Neural crest cell (in vitro differentiated cells): ENCODE measurements at places on chromosomes 4 and X. TPM values are rescaled to one million over a fixed set of nuclear protein-coding genes. Genes with fewer than 3 reads are reported as not detected.

TMEM31 gene
- total RNA-seq: 2.0 TPM in 1 of 2 replicates, not detected in the other

GAGE2A gene
- total RNA-seq: not detected in 2 replicates

- DNase-seq: no peak
These were observed 101.7 kb upstream of the KLF8 start for GRCh38 chrX:56130436-56130835.

UGT8 gene
- total RNA-seq: 5.9 and 6.3 TPM in 2 replicates

DNA sequence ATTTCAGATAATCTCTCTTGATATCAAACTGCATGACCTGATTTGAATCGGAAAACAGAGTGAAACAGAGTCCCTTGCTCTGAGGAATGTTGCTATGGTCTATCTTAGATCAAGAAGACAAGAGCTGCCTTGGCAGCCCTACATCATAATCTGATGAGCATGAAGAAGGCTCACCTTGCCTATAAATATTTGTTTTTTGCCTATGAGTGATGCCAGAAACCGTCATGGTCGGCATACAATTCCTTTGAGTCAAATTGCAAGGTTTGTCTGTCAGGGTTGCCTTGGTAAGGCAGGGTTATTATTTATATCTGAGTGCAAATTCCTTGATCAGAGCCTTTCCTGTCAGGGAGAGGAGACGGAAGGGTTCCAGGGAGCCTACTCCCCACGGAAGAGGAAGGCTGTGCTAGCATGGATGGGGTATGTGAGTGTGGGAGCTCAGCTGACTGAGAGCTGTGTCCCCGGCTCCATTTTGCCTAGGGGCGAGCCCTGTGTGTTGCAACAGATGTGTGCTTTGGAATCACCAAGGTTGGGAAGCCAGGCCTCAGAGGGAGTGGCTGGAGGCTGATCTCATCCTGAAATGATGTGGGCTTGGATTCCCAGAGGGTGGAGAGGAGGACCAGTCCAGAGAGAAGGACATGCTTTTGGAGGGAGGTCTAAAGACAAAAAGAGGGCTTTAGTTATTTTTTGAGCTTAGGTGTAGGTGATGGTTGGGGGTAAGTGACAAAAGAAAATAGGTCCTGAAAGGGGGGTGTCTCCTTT is 43.6 kb downstream of the RTL9 start:
- no peak for DNase-seq

ZDHHC15 gene
- total RNA-seq: 3.0 and 3.7 TPM in 2 replicates

- DNase-seq: no peak
These were observed 14.5 kb downstream of the ARHGAP24 start for GRCh38 chr4:85489273-85489981.

GRCh38 chrX:10327651-10328050 is 170.9 kb downstream of the CLCN4 start:
- DNase-seq: no peak

GRCh38 chr4:633406-633805 is 8.0 kb downstream of the PDE6B start:
- no peak for DNase-seq

DNA sequence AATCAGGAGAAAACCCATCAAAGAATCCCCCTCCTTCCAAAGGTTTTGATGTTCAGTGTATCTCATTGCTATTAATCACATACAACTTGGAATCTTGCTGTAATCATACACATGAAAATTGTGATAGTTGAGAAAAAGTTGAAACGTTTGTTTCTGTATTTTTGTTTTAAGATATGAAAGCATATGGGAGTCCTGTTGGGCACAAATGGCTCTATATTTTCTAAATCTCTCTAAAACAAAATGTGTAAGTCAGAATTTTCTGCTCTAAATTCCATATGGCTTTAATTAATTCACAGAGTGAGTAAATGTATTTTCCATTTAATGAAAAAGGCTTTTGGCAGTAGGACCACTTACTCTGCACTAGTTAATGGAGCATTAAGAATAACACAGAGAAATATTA is 140.2 kb downstream of the MOSPD2 start:
- DNase-seq: no peak

DNA sequence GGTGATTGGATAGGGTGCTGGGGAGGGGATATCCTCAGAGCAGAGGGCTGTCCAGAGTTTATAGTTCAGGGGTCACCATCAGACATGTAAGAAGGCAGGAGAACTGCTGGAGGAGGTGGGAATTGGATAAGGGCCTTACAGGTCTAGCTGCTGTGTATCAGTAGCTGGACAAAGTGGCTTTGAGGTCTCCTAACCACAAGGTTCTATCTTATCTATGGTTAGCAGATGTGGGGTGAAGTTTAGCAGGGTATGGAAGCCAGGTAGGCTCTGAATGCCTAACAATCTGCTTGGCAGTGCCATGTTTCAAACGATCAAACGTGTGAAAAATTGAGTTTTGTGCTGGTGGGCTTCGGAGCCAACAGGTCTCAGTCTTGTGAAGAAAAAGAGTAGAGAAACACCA is 32.1 kb upstream of the MAGEA8 start:
- DNase-seq: no peak

REELD1 gene
- total RNA-seq: not detected in 2 replicates

GABRG1 gene
- total RNA-seq: not detected in 2 replicates

DNA sequence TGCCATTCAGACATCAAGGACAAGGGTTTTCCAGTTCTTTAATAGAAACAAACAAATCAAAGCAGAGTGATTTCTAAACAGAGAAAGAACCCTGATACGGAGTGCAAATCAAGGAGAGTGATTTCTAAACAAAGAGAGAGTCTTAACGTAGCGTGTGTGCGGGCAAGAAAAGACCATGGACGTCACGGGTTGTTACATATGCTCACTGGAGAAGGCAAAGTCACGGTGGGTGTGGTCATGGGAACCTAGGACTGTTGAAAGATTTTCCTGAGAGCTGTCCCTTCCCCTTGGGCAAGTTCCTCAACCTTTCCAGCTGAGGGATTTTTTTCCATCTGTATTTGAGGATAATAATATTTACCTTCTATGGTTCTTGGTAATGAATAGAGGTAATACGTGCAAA is 95.0 kb upstream of the SLC34A2 start:
- DNase-seq: no peak

DNA sequence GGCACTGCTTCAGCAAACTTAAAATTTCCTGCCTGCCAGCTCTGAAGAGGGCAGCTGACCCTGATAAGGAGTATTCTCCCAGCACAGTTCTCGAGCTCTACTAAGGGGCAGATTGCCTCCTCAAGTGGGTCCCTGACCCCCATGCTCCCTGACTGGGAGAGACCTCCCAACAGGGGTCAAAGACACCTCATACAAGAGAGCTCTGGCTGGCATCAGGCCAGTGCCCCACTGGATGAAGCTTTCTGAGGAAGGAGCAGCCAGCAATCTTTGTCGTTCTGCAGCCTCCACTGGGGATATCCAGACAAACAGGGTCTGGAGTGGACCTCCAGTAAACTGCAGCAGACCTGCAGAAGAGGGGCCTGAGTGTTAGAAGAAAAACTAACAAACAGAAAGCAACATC is 1118.3 kb upstream of the ADGRL3 start:
- DNase-seq: no peak

PCYT1B gene
- 32.3 and 34.0 TPM in 2 replicates for total RNA-seq

NXF2B gene
- not detected in 2 replicates for total RNA-seq

DNA sequence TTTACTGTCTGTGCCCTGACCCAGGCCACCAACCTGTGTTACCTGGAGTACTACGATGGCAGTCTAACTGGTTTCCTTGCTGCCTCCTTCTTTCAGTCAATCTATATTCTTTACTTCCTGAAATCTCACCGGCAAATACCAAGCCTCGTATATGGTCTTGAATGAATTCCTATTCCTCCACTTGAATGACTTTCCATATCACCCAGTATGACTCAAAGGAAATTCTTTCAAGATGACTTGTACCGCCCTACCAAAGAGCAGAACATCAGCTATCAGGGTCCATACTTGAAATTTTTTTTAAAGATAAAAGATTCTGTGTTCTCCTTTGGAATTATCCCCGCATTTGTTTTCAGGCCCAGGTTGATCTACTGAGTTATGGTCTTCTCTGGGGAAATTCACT is 378.0 kb downstream of the AFF2 start:
- DNase-seq: no peak

DNA sequence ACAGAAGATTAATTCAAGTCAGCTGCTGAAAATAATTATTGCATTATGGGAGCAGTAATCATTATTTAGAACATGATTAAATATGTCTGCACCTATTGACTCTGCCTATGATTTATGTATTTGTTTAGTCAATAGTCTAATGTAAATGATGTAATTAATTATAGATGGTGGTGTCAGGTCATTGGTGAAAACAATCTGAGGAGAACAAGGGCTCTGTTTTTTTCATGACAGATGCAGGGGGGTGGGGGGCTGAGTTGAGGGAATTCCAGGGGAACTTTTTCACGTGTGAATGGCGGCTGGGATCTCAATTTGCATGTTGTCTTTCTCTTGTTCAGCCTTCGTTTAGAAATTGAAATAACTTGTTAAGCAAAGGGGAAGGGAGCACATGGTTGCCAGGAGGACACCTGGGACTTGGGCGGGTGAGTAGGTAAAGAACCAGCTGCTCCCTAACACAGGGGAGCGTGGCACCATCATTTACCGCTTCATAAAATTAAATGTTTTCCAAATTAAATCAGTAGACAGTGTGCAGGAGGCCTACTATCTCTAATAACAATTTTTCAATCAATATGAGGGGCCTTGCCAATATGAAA is 65.4 kb downstream of the NKX6-1 start:
- DNase-seq: no peak

DNA sequence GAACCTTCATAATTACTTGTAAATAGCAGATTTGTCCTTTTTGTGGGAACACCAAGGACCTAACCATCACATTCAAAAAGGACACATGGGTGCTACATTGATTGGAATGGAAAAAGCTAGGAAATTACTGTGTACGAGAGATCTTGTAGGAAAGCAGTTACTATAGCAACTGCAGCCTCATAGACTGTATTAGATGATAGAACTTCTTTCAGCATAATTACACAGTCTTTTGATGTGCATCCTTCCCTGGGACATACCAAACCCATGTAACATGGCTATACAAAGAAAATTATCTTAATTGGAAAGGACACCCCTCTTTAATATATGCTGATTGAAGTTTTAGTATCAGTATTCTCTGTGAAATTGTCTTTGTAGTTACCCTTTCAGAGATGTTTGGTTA is 130.7 kb upstream of the CTSO start:
- no peak for DNase-seq

GRCh38 chr4:76726631-76727030 is 171.3 kb downstream of the SOWAHB start:
- DNase-seq: no peak

- DNase-seq: no peak
These were observed 7.1 kb upstream of the CENPU start for GRCh38 chr4:184740980-184741391.

DNA sequence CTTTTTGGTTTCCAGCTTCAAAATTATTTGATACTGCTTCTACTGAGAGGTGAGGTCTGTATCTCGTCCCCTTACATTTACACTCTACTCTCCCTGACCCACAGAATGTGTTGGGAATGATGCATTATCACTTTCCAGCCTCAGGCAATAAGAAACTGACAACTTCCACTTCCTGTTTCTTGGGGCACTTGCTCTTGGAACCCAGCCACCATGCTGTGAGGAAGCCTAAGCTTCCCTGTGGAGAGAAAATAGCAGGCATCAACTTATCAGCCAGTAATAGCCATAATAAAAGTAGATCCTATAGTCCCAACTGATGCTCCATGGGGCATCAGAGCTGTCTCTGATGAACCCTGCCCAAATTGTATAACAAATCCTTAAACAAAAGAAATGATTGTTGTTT is 32.6 kb downstream of the RELL1 start:
- DNase-seq: no peak

- no peak for DNase-seq
These were observed 217.2 kb downstream of the SPRY1 start for GRCh38 chr4:123613586-123614344.

DNA sequence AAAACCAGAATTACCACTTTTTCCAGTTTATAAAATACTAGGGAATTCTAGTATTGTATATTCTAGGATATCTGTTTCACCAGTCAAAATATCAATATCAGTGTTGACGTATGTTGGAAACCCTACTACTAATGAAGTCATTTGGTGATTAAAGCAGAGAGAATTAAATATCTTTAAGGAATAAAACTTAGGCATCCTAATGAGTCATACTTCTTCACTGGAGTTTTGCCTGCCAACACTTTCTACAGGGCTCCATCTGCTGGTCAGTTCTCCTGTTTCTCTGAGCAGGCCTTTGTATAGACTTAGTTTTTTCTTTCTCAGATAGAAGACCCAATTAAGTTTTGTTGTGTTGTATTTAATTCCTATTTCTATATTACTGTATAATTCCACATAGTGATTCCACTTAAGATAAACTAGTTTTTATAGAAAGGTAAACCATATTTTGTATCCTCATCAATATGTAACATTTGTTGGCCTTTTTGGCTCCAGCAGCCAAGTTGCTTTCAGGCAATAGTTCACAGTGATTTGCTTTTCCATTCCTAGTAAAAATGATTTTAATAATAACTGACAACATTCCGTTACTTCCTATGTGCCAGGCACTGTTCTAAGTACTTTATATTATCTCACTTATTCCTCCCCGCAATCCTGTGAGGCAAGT is 3.5 kb downstream of the AP1AR start:
- DNase-seq: peak; percentile 46

DNA sequence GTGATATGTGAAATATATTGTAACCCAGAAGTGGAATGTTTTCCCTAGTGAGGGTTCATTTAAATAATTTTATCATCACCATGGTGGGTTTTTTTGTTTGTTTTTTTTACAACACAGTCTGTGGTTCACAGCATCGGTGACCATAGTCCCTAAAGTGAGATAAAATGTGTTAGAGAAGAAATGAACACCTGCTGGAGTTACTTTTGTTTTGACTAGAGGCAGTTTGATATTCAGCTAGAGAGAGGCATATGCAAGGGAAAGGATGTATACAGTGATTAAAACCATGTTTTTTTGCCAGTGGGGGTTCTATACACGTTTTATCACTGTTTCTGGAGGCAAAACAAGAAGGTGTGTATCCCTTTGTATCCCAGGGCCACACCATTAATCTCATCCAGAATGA is 541.5 kb downstream of the PCDH7 start:
- no peak for DNase-seq

- DNase-seq: no peak
These were observed 153.5 kb downstream of the KCNIP4 start for GRCh38 chr4:21795091-21795490.

- no peak for DNase-seq
These were observed 68.9 kb upstream of the TRAM1L1 start for GRCh38 chr4:117154251-117154650.

- no peak for DNase-seq
These were observed 189.2 kb downstream of the GPM6A start for GRCh38 chr4:175622887-175623286.

LINC00632 gene
- total RNA-seq: 243 and 314 TPM in 2 replicates

- DNase-seq: no peak
These were observed 46.8 kb upstream of the CTSO start for GRCh38 chr4:156000491-156000890.

DUSP9 gene
- 1.7 TPM in 2 replicates for total RNA-seq

GRCh38 chr4:139454111-139455045 is at the start of gene RAB33B:
RAB33B (plus strand) TSS chr4:139454121; CDS start chr4:139454196, 75 bp downstream.
- no peak for DNase-seq

- peak; percentile 40 for DNase-seq
These were observed 160.4 kb upstream of the GPR101 start for GRCh38 chrX:137194164-137194563.

- no peak for DNase-seq
These were observed 30.4 kb downstream of the FAT1 start for GRCh38 chr4:186693159-186693815.

PNCK gene
- total RNA-seq: 9.4 and 10.2 TPM in 2 replicates

TAF7L gene
- 0.19 TPM in 1 of 2 replicates, not detected in the other for total RNA-seq

PCDH18 gene
- total RNA-seq: 65.7 and 67.4 TPM in 2 replicates

GLRA2 gene
- 0.73 and 1.3 TPM in 2 replicates for total RNA-seq
